CD4-positive, alpha-beta memory T cell (primary cell): ENCODE measurements at places on chromosomes 2 and 18. TPM values are rescaled to one million over a fixed set of nuclear protein-coding genes. Genes with fewer than 3 reads are reported as not detected.

Gene MC5R
- total RNA-seq = not detected

DNA sequence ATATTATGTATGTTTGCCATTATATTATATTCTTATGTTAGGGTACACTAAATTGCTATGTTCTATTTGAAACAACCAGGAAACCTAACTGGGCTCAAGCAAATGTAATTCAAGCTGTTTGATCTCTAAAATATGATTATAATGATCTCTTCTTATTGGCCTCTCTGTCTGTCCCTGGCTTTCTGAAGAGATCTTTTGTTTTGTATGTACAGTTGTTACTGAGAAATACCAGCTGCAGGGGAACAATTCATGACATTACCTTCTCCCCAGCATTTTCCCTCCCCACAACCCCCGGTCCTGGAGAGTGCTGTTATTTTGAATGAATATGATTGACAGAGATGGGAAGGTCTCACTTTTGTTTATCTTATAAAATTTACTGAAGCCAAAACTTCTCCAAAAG, 54.8 kb upstream of the CD28 start:
- H3K4me1 ChIP-seq = no peaks in the 10 kb centered on the region
- no peaks in the 10 kb centered on the region for H3K27me3 ChIP-seq
- H3K36me3 ChIP-seq = no peaks in the 10 kb centered on the region
- DNase-seq = no peak
- no peak overlapping the region for H3K4me3 ChIP-seq

DNA sequence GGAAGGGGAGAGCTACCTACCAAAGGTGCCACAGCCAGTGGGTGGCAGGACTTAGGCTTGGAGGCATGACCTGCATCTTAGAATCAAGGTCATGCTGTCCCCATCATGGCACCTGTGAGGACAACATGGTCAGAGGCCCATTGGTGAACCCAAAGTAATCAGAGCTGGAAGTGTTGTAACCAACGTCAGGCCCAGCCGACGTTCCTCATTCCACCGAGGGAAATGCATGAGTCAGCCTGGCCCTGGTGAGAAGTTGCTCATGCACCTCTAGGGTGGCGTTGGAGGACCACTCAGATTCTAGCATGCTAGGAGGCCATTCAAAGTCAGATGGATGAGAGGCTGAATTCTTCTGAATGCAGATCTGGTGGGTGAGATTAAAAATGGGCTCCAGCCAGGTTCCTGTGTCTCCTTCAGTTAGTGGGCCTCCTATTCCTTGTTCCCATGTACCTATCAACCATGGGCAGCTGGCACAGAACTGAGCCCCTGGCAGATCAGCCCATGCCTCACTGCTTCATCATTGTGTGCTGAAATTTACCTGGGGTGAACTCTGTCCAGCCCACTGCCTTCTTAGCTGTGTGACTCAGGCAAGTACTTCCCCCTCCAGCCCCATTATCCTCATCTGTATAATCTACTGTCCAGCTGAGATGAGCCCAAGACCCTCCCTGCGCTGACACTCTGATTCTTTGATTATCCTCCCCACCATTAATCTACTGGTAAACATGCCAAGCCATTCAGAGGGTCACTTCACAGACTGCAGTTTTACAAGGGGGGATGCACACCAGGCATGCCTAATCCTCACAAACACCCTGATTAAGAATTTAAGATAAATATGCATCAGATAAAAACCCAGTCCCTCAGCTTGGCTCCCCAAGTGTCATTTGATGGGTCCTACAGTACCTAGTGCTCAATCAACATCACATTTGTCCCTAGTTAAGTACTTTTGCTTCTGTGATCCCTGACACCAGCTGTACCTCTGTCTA, 14.0 kb downstream of the SLC14A2 start:
- no peaks in the 10 kb centered on the region for H3K27me3 ChIP-seq
- H3K36me3 ChIP-seq = no peaks in the 10 kb centered on the region
- no peak for DNase-seq
- H3K27ac ChIP-seq = no peak overlapping the region
- H3K4me1 ChIP-seq = no peaks in the 10 kb centered on the region
- H3K4me3 ChIP-seq = no peak overlapping the region

DNA sequence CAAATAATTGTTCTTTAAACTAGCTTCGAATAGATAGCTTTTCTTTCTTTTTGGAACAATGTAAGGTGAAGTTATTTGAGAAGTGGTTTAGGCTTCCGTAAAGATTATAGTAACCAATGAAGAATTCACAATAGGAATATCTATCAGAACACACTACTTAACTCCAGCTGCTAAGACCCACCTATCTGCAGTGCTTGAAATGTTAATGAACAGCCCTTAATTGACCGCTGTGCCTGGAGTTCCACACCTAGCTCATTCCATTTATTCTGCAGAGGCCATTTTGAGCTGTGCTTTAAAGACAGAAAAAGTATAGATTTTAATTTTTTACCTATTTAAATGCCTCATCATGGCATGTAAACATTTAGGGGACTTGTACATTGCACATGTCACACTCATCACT, 83.3 kb upstream of the APCDD1 start:
- no peak overlapping the region for H3K4me3 ChIP-seq
- no peaks in the 10 kb centered on the region for H3K36me3 ChIP-seq
